ENCODE measurements at places on chromosomes 12 and 14.

GRCh38 chr12:38501481-38501880 lies 184.9 kb downstream of the ALG10B start:
- no peak for DNase-seq

DNA sequence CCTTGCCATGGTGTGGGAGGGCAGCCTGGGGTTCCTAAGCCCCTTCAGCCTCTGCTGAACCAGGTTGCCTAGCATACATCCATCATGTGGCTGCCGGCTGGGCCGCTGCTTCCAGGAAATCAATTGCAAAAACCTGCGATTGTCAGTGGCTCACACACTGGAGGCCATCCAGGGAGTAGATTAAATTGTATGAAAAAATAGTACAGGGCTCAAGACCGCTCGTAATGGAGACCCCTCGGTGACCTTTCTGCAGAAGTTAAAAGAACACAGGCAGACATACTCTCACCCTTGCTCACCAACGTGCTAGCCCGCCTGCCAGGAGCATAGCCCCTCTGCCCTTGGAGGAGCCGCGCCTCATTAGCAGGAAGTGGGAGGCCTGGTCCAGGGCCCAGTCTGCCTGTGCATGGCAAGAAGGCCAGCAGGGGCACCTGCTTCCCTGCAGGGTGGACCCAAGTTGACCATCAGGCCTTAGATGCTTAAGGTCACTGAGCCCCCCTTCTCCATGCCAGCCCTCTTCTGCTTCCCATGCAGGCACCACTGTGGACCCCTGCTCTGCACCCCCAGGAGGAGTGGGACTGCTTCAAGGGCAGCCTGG lies 31.4 kb upstream of the CIPC start:
- no peak for DNase-seq

DNA sequence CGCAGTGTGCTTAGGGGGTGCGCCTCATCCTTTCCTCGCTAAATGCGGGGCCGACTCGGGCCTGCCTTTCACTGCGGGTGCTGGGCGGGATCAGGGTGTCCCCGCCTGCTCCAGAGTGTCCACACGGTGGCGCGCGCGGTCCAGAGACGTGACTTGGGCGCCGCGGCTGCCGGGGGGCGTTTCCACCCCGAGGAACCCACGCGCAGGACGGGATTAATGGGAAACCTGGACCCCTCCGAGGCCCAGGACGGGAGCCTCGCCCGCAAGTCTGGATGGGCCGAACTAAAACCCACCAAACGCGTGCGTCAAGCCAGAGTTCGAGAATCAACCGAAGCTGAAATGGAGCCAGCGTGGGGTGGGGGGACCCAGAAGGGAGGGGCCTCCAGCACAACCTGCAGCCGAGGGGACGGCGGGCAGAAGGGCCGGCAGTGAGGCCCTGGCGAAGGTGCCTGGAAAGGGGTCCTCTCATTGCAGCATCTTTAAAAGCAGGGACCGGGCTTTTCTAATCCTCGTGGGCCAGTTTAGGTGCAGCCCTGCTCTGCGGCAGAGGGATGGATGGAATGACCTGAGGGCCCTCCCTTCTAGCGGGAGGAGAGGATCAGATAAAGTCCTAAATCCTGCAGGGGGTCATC lies 93.3 kb downstream of the NINJ2 start:
- peak; percentile 79 for DNase-seq

DNA sequence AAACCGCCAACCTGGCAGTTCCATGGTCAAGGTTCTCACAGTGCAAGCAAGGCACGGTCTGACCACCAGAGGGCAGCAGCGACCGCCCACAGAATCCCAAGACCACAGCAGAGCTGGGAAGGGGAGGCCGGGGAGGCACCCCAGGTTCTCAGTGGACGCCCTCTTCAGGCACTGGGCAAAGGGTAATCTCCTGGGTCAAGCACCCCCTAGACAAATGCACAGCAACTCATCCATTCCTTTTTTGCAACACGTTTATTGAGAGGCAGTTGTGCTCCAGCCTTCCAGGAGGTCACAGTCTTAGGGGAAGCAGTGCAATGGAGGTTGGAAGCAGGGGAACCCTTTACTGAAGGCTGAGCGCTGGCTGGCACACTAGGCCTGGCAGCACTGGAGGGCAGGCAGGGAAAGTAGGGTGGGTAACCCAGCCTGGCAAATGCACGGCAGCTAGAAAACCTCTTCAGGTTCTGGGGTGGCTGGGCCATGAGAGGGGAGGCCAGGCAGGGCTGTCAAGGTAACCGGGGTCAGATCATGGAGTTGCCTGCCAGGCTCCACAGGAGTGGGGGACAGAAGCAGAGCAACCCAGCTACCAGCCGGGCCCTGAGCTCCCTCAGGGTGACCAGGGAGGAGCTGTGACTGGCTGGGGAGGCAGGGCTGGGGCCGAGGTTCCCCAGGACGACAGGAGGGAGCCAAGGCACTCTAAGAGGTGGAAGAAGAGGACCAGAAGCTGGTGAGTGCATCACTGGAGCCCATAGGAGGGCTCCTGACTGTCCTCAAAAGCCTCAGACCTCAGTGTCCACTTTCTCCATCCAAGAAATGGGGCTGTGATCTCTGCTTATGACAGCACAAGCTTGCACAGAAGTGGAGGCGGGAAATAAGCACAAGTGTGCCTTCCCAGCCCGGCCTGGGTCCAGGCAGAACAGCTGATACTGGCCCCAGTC lies 1.8 kb upstream of the RHOF start:
- DNase-seq: peak; percentile 78

GRCh38 chr14:85508863-85509262 lies 21.1 kb upstream of the FLRT2 start:
- no peak for DNase-seq

GRCh38 chr12:51196547-51196946 lies 21.3 kb downstream of the POU6F1 start:
- no peak for DNase-seq

DNA sequence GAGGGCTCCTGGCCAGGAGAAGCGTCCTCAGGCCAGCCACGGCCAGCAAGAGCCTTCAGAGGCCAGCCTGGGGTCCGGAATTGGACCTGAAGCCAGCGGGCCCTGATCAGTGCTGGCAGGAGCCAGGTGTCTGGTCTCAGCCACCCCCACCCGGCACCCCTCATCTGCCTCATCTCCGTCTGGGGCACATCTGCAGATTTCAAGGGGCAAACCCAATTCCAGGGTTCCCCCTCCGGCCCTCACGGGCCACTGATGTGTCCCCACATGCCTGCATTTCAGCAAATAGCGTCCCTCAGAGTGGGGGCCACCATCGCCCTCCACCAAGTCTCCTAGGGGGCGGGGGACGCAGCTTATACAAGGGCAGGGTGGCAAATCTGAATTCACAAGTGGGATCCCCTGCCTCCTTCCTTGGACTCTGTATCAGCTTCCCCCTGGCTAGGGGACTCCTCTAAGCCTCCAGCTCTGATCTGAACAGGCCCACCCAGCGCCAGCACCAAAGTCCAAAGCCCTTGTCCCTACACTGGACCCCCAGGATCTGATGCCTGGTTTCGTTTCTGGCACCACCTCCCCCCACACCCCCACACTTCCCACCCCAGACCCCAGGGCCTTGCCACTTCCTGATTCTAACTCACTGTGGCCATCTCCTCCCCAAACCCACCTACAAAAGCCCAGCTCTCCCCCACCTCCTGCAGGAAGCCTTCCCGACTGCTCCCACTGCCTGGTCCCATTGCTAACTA lies 10.1 kb downstream of the TMEM179 start:
- no peak for DNase-seq

GRCh38 chr12:94909663-94910062 lies 93.8 kb downstream of the NDUFA12 start:
- DNase-seq: no peak

- DNase-seq: peak; percentile 92
Observed at GRCh38 chr14:50000380-50001150, 107.7 kb downstream of the ARF6 start.

- DNase-seq: no peak
Observed at GRCh38 chr12:32398816-32399369, 465 bp upstream of the FGD4 start.

DNA sequence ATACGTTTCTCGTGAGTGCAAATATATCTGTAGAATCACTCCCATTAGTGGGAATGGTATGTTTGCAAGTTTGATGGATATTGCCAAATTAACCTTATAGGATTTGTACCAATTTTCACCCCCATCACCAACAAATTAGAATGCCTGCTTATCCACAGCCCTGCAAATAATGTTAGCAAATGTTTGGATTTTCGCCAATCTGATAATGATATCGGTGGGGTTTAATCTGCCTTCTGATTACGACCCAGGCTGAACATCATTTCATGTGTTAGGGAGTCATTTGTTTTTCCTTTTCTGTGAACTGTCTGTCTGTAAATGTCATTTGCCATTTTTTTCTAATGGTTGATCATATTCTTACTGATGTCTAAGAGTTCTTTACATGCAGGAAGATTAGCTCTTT lies 4.1 kb upstream of the DAZAP2 start:
- DNase-seq: no peak

GRCh38 chr12:6182279-6182898 lies 17.8 kb upstream of the CD9 start:
- DNase-seq: peak; percentile 76

GRCh38 chr14:105470350-105471296 lies 4.0 kb upstream of the CRIP2 start:
- DNase-seq: no peak

- DNase-seq: peak; percentile 84
Observed at GRCh38 chr14:91985008-91985407, 37.5 kb upstream of the FBLN5 start.

- no peak for DNase-seq
Observed at GRCh38 chr12:42607584-42608058, 18.1 kb upstream of the PRICKLE1 start.

DNA sequence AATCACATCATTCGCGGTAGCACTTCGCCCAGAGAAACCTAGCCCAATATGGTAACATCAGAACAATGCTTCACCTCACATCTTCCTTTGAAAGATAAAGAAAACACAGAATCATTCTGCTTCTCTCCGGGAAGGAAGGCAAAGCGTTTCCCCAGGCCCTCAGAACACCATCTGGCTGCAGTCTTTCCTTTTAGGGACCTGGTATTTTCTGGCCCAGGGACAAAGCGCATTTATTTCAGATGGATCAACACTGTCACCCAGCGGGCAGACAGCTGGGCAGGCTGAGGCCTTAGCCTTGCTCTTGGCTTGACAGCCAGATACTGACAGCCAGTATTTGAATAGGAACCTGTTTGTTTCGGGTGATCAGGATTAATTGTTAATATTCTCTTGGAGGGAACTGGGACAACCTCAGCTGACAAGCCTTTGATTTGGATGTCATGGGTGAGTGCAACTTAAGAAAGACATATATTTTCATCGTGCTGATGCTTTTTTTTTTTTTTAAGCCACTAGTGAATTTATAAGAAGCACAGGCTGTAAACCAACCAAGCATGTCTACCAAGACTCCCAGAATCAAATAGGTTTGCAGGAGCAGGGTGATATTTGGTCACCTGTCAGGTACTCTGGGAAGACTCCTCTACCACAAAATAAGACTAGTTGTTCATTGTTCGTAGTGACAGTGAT lies 118.9 kb downstream of the VEZT start:
- DNase-seq: peak; percentile 91

DNA sequence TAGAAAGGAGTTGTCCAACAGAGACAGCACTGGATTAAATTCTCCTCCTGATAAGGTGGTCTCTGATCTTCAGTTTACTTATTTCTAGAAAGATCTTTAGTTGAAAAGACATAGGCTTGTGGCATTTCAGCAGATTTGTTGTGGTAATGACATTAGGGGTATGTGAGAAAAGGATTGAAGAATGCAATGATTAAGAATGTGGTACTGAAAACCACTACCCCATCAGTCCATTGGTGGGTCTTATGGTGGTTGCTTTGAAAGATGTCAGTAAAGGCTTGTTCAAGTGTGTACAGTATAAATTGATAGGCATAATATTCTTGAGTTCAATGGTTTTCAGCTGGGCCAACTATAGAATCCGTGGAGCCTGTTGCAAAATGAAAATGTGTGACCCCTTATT lies 10.8 kb downstream of the PPFIBP1 start:
- DNase-seq: no peak

DNA sequence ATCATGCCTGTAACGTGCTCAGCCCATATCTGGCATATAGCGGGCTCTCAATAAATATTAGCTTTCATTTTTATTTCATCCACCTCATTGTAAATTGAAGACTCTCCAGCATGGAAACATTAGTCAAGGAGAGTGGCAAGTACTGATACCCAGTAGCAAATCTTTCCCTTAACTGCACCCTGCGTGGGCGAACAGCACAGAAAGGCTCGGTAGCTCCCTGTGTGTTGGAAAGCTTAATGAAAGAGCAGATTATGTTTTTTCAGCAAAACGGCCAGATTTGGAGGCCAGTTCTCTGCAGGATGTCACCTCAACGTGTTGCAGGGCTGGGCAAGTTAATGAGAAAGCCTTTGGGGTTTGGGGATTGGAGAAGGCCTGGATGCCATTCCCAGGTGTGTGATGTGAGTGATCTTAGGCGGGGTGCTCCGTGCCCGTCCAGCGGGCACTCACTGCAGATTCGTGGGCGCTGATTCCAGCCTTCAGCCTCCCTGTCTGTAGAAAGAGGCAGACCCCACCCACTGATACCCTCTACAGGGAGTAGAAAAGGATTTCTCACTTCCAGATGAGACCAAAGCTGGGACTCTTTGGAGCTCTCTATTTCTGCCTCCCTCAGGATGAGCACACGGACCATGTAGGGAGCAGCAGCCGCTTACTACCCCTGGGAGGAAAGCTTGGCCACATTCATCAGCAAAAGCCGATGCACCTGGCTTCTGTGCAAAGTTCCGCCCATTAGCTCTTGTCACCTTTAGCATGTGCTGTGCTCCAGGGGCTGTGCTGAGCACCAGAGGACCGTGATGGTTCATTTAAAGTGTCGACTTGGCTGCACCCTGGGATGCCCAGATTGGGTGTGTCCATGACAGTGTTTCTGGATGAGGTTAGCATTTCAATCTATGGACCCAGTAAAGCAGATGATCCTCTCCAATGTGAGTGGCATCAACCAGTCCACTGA lies 29.1 kb downstream of the C14orf132 start:
- DNase-seq: no peak

GRCh38 chr12:70733385-70733784 lies 96.2 kb upstream of the PTPRB start:
- DNase-seq: peak; percentile 60
